Activated CD8-positive, alpha-beta T cell treated with anti-CD3 and anti-CD28 coated beads for 36 hours (primary cell): ENCODE measurements at places on chromosomes 6 and 20. TPM values are rescaled to one million over a fixed set of nuclear protein-coding genes. Genes with fewer than 3 reads are reported as not detected.

PAK5 gene
- not detected for total RNA-seq

OR2H1 gene
- not detected for total RNA-seq

CCN6 gene
- not detected for total RNA-seq

AKAP12 gene
- 4.0 TPM for total RNA-seq

AVP gene
- not detected for total RNA-seq

SLC17A1 gene
- total RNA-seq: not detected

GRCh38 chr20:61932199-61932592, 133.5 kb downstream of the TAF4 start:
- DNase-seq: no peak

GRCh38 chr20:6768228-6769140, 998 bp downstream of the BMP2 start:
- peak; percentile 2 for DNase-seq

- DNase-seq: no peak
Observed at GRCh38 chr6:8137529-8137939, 35.2 kb upstream of the EEF1E1 start.

- DNase-seq: no peak
Observed at GRCh38 chr6:110852773-110853172, 21.8 kb upstream of the AMD1 start.

GRCh38 chr6:3612341-3613041, 139.0 kb downstream of the PXDC1 start:
- no peak for DNase-seq

DNA sequence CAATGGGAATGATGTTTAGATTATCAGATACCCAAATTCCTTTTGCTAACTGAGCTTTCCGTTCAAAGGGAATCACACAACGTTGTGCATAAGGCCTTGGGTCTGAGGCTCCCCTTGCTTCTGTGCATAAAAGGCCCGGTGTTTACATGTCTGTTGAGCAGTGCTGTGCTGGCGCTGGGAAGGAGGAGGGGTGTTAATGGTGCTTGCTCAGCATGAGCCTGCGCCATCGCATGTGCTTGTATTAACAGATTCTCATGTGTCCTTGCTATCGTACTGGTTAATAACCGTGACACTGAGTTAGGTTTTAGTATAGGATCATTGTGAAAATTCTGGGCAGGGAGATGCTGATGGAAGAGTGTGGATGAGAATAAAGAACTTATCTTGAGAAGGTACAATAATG, 62.3 kb upstream of the TRAF3IP2 start:
- DNase-seq: no peak

- no peak for DNase-seq
Observed at GRCh38 chr6:115969207-115969929, 91.3 kb downstream of the FRK start.

GRCh38 chr6:166515072-166515810, 71.2 kb downstream of the RAMACL start:
- peak; percentile 83 for DNase-seq

DNA sequence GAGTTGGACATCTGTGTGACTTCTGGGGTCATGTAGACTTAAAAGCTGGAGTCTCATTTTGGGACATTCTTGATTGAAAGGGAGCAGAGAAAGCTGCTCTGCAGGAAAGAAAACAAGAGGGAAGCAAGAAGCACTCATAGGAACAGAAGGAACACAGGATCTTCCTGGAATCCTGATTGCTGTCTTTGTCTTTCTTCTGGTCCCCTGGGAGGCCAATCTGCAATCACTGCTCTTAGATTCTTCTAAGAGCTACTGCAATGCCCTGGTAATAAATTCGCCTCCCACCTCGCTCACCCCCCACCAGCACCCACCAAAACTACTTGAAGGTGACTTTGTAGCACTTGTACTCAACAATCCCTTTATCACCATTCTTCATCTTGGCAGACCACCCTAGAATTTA, 51.8 kb downstream of the SLC35B3 start:
- DNase-seq: no peak

- no peak for DNase-seq
Observed at GRCh38 chr6:89434954-89435353, 2.0 kb downstream of the ANKRD6 start.

GRCh38 chr6:165652766-165653165, 10.3 kb downstream of the PDE10A start:
- no peak for DNase-seq

- DNase-seq: peak; percentile 72
Observed at GRCh38 chr20:33653218-33653899, 8.8 kb upstream of the C20orf144 start.
